ENCODE measurements at places on chromosomes 13 and 19.

- DNase-seq, result no peak
Observed at GRCh38 chr13:100495455-100495854, 93.1 kb downstream of the GGACT start.

DNA sequence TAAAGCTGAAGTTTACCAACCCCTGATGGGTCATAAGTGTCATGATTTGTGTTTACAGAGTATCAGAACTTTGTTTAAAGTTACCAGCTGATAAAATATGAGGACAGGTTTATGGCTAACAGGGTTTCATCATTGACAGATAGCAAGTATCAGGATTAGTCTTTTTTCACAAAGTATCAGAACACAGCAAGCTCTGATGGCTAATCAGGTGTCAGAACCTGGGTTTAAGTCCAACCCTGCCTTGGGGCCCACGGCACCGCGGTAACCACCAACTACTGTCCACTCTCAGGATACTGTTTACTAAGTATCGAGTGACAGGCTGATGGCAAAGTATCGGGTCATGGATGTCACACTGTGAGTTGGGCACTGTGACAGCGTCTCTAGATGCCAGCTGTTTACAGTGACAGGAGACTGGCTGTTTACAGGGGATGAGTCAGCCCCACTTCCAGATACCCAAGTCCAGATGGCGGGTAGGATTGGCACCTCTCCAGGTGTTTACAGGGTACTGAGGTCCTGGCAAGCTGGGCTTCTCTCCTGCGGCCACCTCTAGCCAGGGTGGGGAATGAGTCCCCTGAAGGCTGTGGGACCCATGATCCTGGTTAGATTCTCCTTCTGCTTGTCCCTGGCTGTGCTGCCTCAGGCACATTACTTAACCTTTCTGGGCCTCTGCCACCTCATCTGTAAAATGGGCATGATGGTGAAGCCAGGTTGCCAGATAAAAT, 21.8 kb downstream of the ARRDC2 start:
- DNase-seq, result no peak

- no peak for DNase-seq
Observed at GRCh38 chr13:110113284-110113764, 193.6 kb downstream of the COL4A1 start.

- DNase-seq, result no peak
Observed at GRCh38 chr13:48151363-48152161, 56.7 kb upstream of the MED4 start.

DNA sequence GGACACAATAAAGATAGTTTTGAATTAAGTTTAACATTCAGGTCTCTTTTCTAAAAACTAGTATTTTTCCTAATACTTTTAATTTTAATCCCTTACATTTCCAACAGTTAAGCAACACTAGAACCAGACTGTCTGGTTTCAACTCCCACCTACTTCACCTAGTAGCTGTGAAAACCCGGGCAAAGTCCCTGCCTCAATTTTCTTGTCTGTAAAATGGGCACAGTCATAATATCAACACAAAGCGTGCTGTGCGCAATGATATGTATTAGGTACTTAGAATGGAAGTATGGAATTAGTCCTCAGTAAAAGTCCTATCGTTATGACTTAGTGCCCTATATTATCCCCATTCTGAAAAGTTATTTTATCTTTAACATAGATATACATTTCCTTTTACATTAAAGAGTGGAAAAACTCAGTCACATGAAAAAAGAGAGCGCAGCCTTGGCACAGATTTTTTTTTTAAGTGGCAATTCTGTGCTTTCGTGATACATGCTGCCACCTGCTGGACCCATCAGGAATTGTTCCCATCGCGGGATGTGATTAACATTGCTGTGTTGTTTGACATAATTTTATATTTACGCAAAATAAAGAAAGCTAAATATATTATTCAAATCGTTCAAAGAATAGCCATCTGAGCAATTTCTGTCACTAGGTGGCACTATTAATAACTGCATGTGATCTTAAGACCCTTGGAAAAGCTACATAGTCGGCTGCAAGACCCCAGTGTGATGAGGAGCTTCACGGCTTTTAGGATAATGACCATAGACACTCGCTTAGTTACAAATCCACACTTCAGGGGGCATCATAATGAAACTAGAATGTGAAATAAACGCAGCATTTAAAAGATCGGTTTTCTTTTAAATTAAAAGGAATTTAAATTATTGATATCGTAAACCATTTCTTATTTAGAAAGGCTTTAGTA, 59.9 kb downstream of the LIG4 start:
- peak; percentile 69 for DNase-seq

DNA sequence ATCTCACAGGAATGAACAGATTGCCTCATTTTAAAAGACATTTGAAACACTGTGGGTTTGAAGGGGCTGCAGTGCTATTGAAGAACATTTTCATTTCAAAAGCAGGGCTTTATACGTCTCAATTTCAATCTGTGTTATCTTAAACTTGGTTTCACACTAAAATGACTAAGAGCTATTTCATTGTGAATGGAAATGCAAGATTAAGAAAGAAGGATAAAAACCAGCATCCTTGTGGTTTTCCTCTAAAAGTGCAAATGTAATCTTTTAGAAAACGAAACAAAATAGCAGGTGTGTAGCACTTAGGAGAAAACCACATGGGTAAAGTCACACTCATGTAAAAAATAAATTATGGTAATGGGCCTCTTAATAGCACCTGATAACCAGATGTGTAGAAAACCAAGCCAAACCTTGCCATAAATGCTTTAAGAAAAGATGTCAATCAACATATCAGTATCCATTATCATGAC, 397.7 kb downstream of the GPC6 start:
- DNase-seq, result no peak

DNA sequence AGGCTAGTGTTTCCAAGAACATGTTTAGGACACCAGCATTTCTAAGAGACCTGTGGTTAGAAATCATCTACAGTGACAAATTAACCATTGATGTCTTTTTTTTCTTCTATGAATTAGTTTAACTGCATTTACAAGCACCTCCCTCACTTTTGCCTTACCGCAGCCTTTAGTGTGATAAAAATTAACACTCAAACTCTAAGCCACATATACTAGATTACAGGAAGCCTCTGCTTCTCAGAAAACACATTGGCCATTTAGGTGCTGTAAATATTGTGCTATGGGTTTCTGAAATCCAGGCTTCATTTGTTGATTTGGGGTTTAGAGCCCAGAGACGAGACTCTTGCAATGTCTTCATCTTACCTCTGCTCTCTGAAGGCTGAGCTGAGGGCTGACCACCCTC, 34.6 kb upstream of the OLFM4 start:
- no peak for DNase-seq

DNA sequence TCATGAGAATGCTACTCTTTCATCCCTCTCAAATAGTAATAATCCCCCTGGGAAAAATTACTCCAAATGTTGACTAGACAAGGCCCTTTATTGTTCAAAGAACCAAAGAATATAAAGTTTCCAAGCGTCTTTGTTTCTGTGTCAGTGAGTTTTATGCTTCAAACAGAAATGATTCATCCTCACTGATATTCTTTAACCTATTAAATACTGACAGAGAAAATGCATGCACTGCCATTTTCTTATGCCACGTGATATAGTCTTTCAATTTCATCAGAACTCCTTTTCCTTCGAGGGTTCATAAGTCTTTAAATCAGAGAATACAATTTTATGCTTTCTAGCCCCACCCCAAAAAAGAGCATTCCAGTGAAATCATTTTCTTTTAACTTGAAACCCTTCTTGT, 211.6 kb downstream of the SHISA2 start:
- DNase-seq, result no peak

- DNase-seq, result no peak
Observed at GRCh38 chr19:2232286-2233151, 3.6 kb downstream of the PLEKHJ1 start.

GRCh38 chr13:52669677-52670076, 17.0 kb downstream of the SUGT1 start:
- DNase-seq, result no peak

- peak; percentile 61 for DNase-seq
Observed at GRCh38 chr19:49809160-49809940, 3.7 kb downstream of the FUZ start.

DNA sequence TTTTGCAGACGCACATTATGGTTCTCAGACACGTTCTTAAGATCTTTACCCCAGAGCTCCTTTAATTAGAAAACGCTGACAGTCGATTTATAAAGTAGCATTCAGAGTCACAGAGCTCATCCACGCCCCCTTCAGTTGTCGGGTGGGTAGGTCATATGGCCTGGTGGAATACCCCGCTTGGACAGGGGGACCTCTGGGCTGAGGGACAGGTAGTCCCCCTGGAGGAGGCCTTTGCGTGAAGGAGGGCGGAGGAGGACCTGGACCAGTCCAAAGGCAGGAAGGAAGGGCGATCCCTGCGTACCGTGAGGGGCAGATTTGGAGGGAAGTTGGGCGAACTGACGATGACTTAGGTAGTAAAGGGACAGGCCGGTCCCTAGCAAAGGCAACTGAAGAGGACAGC, 20.5 kb downstream of the VASP start:
- DNase-seq, result no peak

GRCh38 chr13:49020940-49021553, 45.3 kb downstream of the FNDC3A start:
- no peak for DNase-seq

DNA sequence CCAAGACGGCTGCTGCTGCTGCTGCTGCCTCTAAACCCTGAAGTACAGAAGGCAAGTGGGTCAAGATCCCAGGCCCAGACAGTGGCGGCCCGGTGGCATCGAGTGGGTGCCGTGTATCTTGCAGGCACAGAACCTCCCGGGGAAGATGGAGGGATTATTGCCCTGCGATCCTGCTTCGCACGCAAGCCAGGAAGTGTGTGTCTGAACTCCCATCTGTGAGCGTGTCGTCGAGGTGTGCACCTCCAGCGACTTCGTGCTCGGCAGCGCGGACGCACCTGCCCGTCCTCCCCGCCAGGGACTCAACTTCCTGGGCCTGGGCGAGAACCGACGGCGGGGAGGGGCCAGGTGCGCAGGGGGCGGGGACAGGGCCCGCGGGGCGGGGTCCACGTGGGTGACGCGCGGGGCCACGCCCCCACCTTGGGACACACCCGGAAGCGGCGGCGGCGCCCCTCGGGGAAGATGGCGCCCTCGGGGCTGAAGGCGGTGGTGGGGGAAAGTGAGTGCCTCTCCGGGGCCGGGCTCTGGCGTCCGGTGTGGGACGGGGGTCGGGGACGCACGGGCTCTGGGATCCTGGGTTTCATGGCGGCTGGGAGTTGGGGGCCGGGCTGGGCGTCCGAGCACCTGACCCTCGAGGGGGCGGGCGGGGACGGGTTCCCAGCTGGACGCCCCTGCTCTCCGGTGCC, at the start of gene STXBP2:
STXBP2 (plus strand) TSS at position 420 of the 683 bp plus-strand sequence; CDS start at position 460, 40 bp downstream.
- peak; percentile 93 for DNase-seq

- no peak for DNase-seq
Observed at GRCh38 chr19:54178581-54179261, 5.8 kb upstream of the TMC4 start.

DNA sequence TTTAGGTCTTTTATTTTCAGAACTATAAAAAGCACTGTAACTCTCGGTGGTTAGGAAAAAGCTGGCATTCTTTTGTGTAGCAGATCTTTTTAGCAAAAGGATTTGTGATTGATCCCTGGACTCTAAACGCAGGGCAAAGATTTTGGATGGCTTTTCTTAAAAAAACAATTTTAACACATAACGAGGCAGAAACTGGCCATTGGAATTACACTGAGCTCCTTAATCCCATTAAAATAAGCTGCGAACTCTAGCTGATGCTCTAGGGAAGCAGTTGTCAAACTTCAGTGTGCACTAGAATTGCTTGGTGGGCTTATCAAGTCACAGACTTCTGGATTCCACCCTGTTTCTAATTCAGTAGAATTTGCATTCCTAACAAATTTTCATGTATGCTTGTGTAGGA, 33.8 kb upstream of the NDFIP2 start:
- DNase-seq, result no peak

DNA sequence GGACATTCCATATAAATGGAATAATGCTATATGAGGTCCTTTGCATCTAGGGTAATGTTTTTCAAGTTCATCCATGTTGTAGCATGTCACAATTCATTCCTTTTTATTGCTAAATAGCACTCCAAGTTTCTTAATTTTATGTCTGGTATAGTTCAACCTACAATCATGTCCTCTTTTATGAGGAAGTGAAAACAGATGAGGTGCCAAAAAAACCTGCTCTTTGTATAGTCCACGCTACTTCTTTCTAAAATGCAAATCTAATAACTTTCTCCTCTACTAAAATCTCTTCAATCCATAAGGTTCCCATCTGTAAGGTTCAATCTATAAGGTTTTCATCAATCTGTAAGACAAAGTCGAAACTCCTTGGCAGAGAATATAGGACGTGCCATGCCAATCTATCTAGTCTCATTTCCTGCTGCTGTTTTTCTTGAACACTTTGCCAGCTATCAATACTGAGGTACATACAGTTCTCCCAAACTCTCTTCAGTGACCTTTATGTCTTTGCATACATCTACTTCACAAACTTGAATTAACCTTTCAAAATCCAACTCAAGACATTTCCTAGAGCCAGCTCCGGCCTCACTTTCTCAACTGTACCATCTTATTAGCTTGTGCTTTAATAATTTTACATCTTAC, 33.7 kb downstream of the INTS6 start:
- DNase-seq, result no peak

- no peak for DNase-seq
Observed at GRCh38 chr13:33008946-33009722, 7.1 kb upstream of the KL start.

GRCh38 chr19:3124630-3125029, 11.2 kb upstream of the GNA15 start:
- no peak for DNase-seq

GRCh38 chr19:3187662-3188511, 2.2 kb downstream of the NCLN start:
- no peak for DNase-seq

- no peak for DNase-seq
Observed at GRCh38 chr19:10091895-10092641, 6.0 kb downstream of the SHFL start.

- DNase-seq, result no peak
Observed at GRCh38 chr19:15199661-15200552, 888 bp downstream of the NOTCH3 start.

DNA sequence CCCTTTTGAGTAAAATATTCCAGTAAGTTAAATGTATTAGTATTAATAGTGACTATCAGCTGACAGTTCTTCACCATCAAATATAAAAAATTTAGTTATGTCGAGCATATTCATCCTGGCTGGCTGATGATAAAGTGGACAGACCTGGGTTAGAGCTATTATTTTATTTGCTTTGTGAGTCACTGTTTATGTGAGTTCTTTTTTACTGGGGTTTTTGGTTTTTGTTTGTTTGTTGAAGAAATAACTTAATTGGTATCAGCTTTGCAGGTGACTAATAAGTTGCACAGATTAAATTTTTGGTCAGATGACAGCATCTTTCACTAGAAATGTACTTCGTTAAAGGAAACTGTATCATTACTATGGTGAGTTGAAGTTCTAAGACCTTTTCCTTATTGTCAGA, 224.7 kb downstream of the GGACT start:
- DNase-seq, result no peak

DNA sequence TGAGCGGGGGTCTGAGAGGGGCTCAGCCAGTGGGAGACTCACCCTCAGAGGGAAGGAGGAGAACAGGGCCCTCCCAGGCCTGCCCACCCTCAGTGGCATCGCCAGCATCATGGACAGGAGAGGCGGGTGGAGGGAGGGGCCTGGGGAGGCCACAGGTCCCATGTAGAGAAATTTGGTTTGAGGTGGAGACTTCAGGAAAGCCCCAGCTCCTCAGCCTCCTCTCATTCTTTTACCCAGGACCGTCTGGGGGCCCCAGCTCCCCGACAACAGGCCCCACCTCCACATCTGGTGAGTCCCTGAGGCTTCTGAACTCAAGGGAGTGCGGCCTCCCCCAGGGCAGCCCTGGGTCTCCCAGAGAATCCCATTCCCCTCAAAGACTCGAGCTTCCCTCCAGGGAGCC, 3.1 kb downstream of the LILRB1 start:
- no peak for DNase-seq
